ENCODE measurements at places on chromosomes 2 and 18.

GRCh38 chr2:73739101-73739500 is 2.0 kb upstream of the TPRKB start:
- no peak for DNase-seq

DNA sequence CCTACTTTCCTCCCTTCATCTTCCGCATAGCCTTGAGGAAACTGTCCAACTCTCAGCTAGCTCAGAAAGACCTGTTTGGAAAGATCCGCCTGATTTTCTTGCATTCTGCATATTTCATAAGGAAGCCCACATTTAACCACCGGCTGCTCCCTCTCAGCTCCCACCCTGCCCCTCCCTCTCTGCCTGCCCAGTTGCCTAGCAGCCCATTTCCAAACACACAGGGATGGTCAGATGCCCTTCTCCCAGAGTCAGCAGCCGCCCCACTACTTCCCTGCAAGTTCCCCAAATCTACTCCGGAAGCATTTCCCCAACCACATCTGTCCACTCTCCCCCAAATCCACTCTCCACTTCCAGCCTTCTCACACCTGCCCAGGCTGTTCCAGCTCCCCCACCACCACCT is 96.0 kb downstream of the TNS1 start:
- DNase-seq: no peak

GRCh38 chr2:241315879-241316631 is at the start of gene SEPTIN2:
Gene SEPTIN2, plus strand, starts transcription at chr2:241315925. Its CDS starts 8,308 bp downstream, at chr2:241324233.
- no peak for DNase-seq

GRCh38 chr2:16125614-16126516 is 185.5 kb downstream of the MYCN start:
- DNase-seq: no peak

GRCh38 chr2:6341588-6342129 is 524.0 kb downstream of the CMPK2 start:
- no peak for DNase-seq

GRCh38 chr2:225662101-225662500 is 262.6 kb downstream of the NYAP2 start:
- no peak for DNase-seq

DNA sequence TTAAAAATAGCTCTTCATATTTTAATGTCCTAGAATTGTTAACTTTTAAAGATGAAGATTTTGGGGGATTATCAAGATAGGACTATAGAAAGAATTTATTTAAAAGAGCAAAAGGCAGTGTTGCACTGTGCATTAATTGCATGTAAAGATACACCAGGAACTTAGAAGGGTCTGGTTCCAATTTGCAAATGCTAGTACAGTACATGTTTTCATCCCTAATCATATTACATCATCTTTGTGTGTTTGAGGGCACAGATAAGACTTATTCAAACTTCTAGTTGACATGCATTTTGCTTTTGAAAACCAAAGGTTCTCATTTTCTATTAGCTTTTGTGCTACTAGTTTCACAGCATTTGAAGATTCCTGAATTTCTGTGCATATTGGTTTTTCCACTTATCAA is 231.7 kb upstream of the LYPD1 start:
- DNase-seq: no peak

DNA sequence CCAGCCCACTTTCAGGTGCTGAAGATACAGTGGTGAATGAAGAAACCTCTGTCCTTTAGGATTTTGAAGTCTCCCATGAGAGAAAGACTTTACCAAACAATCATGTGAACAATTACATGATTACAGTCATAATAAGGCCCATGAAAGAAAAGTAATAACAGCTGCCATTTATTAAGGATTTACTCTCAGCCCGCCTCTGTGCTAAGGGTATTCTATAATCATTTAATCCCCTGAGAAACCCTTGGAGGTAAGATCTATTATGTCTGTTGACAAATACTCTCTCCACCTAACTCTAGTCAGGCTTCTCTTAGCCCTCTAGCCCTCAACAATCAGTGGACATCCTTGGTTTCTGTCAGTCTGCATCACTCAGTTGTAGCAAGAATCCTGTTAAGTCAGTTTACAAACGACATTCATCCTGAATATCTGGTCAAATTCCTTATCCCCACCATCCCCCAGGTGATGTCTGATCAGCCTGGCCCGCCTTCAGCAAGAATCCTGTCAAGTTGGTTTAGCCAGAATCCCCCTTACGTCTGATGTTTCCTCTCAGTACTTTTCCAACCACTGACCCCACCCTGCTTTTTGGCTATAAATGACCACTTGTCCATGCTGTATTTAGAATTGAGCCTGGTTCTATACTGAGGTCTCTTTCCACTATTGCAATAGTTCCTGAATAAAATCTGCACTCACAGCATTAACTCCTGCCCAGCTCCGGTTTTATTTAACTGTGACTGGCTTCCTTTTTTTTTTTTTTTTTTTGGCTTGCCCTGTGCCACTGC is 12.2 kb upstream of the SOCS6 start:
- DNase-seq: no peak

GRCh38 chr2:164922134-164922533 is 33.2 kb downstream of the SLC38A11 start:
- DNase-seq: no peak

Measured in NCI-H1694 (cell line).